ENCODE measurements at places on chromosomes 2 and 18. TPM values are rescaled to one million over a fixed set of nuclear protein-coding genes. Genes with fewer than 3 reads are reported as not detected.
A peak's percentile ranks its signal among the peaks of the same experiment; 100 is the strongest.

GRCh38 chr2:64946769-64947247 is 42.4 kb upstream of the SLC1A4 start:
- peaks cover 57% of the 10 kb centered on the region for H3K4me1 ChIP-seq
- peak overlapping the region; percentile 94 for H3K27ac ChIP-seq
- H3K36me3 ChIP-seq: peaks cover 5% of the 10 kb centered on the region
- H3K4me3 ChIP-seq: peak overlapping the region; percentile 68
- H3K27me3 ChIP-seq: no peaks in the 10 kb centered on the region

DNA sequence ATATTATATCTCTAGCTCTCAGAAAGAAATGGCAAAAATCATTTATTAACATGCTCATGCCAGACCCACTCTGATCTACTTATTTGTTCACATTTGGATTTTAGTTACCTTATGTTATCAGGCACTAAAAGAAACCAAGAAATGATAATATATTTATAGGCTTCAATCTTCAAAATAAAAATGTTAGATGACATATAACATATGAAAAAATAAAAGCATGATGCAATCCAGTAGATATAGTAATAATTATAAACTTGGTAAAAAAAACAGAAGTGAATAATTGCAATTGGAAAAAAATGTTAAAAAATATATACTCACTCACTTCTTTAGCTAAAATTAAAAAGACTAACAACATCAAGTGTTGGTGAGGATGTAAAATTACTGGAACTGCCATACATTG is 248.3 kb upstream of the VRK2 start:
- no peaks in the 10 kb centered on the region for H3K27me3 ChIP-seq
- DNase-seq: no peak
- no peak overlapping the region for H3K4me3 ChIP-seq
- no peaks in the 10 kb centered on the region for H3K36me3 ChIP-seq

DNA sequence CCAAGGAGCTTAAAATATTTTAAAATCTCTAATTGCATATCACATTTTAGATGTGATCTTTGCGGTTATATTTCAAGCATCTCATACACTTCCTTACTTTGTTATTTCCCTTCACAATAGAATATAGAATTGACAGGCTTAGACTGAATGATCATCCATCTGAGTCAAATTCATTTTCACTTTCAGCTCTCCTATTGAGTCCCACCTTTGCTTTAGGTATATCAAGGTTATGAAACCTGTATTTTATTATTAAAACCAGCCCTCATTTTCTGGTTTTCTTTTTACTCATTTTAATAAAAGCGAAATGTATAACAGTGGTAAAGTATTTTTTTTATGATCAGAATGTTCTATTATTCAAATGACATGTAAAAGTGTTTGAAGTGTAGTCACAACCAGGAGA is 162.9 kb upstream of the KYNU start:
- H3K4me3 ChIP-seq: no peak overlapping the region
- no peak for DNase-seq
- no peak overlapping the region for H3K27ac ChIP-seq
- no peaks in the 10 kb centered on the region for H3K4me1 ChIP-seq
- H3K27me3 ChIP-seq: no peaks in the 10 kb centered on the region

GRCh38 chr2:144426355-144426754 is 93.6 kb downstream of the ZEB2 start:
- H3K36me3 ChIP-seq: peaks cover 21% of the 10 kb centered on the region
- DNase-seq: no peak
- no peak overlapping the region for H3K27ac ChIP-seq
- H3K4me3 ChIP-seq: no peak overlapping the region
- H3K4me1 ChIP-seq: peaks cover 6% of the 10 kb centered on the region

- no peaks in the 10 kb centered on the region for H3K27me3 ChIP-seq
- no peak overlapping the region for H3K4me3 ChIP-seq
- H3K36me3 ChIP-seq: no peaks in the 10 kb centered on the region
- DNase-seq: no peak
- no peak overlapping the region for H3K27ac ChIP-seq
- H3K4me1 ChIP-seq: no peaks in the 10 kb centered on the region
These were observed 75.4 kb downstream of the CSRNP3 start for GRCh38 chr2:165544897-165545296.

DNA sequence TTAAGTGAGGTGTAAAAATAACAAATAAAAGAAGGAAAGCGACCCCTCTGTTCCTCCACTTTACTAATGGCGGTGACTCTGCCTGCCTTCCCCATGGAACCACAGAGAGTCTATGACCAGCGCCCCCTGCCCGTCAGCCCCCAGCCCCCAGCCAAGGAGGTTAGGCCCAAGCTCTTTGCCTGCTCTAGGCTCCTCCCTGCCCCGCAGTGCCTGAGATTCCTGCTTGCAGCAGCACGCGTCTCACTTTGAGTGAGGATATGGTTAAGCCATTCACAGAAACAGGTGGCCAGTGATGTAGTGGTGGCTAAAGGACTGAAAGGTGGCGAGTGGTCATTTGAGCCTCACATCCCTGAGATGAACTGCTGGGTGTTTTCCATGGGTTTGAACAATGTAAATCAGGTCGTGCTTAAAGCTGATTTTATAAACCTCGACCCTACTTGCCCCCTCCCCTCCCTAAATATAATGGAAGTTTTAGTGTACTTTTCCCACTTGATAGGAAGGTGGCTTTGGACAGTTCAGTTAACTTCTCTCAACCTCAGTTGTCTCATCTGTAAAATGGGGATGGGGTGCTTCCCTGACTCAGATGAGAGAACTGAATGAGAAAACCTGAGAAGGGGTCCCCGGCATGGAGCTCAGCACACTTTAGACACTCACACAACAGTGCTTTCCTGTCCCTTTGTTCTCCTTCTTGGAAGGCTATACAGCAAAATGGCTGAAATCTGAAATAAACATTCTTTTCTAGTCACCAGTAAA is 46.5 kb downstream of the IL1RL2 start:
- H3K27me3 ChIP-seq: peaks cover 10% of the 10 kb centered on the region
- H3K4me3 ChIP-seq: no peak overlapping the region
- no peak overlapping the region for H3K27ac ChIP-seq
- peaks cover 38% of the 10 kb centered on the region for H3K4me1 ChIP-seq

GRCh38 chr2:173432049-173432754 is 77.5 kb downstream of the CDCA7 start:
- no peak overlapping the region for H3K4me3 ChIP-seq
- H3K27me3 ChIP-seq: peaks cover 39% of the 10 kb centered on the region
- no peaks in the 10 kb centered on the region for H3K4me1 ChIP-seq
- DNase-seq: no peak
- H3K36me3 ChIP-seq: no peaks in the 10 kb centered on the region

- no peak overlapping the region for H3K4me3 ChIP-seq
- H3K36me3 ChIP-seq: peaks cover 2% of the 10 kb centered on the region
- H3K4me1 ChIP-seq: peaks cover 6% of the 10 kb centered on the region
- peaks cover 42% of the 10 kb centered on the region for H3K27me3 ChIP-seq
- H3K27ac ChIP-seq: no peak overlapping the region
- no peak for DNase-seq
These were observed 5.9 kb upstream of the IMPACT start for GRCh38 chr18:24420551-24420950.

DNA sequence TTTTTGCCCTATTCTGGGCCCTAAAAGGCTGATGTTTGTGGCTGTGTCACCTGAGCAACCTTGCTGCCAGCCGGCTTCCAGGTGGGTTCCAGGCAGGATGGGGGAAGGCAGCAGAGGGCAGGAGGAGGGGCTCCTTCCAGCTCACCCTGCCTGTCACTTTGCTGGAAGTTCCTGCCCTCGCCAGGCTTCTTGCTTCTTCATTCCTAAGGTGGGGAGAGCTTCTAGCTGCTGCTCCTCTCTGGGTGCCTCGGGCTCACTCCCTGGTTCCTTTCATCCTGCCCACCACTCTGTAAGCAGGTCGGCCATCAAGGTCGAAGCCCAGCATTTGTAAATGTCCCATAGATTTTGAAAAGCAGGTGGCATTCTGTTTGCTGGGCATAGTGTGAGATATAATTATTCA is 249.4 kb upstream of the HS6ST1 start:
- H3K4me3 ChIP-seq: no peak overlapping the region
- no peak for DNase-seq
- H3K4me1 ChIP-seq: no peaks in the 10 kb centered on the region

Gene REG3A
- total RNA-seq: not detected

- no peak overlapping the region for H3K27ac ChIP-seq
- no peaks in the 10 kb centered on the region for H3K4me1 ChIP-seq
- H3K4me3 ChIP-seq: no peak overlapping the region
These were observed 98.0 kb downstream of the RND3 start for GRCh38 chr2:150389447-150389846.

DNA sequence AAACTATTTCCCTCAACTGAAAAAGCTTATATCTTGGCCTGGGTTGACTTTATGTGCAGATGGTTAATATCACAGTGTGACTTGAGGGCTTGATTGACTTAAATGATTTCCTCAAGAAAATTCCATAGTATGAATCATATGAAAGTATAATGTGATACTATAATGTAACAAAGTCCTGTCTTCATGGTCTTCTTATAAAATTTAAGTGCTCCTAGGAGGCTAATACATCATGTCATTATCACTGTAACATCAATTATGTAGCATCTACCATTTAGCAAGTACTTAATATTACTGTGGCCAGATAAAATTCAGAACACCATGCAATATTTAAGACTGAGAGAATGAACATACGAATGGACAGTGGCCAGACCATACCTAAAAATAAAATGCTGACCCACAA is 276.1 kb downstream of the RIT2 start:
- no peak for DNase-seq
- H3K4me3 ChIP-seq: no peak overlapping the region
- no peak overlapping the region for H3K27ac ChIP-seq
- H3K4me1 ChIP-seq: no peaks in the 10 kb centered on the region
- H3K36me3 ChIP-seq: no peaks in the 10 kb centered on the region
- H3K27me3 ChIP-seq: no peaks in the 10 kb centered on the region

- H3K36me3 ChIP-seq: peaks cover 4% of the 10 kb centered on the region
- H3K4me3 ChIP-seq: no peak overlapping the region
- H3K27me3 ChIP-seq: no peaks in the 10 kb centered on the region
- H3K27ac ChIP-seq: no peak overlapping the region
- DNase-seq: no peak
- H3K4me1 ChIP-seq: peaks cover 2% of the 10 kb centered on the region
These were observed 99.6 kb upstream of the MGAT5 start for GRCh38 chr2:134154246-134154645.

Gene MEMO1
- 40.7 TPM for total RNA-seq

- no peak for DNase-seq
- H3K4me1 ChIP-seq: no peaks in the 10 kb centered on the region
- H3K27me3 ChIP-seq: peaks cover 7% of the 10 kb centered on the region
- H3K4me3 ChIP-seq: no peak overlapping the region
- no peaks in the 10 kb centered on the region for H3K36me3 ChIP-seq
- no peak overlapping the region for H3K27ac ChIP-seq
These were observed 107.0 kb downstream of the SMIM21 start for GRCh38 chr18:75320506-75320905.

Gene GPR17
- total RNA-seq: not detected

GRCh38 chr2:74293191-74293991 is 49.8 kb downstream of the SLC4A5 start:
- H3K4me3 ChIP-seq: no peak overlapping the region
- H3K36me3 ChIP-seq: no peaks in the 10 kb centered on the region
- H3K4me1 ChIP-seq: peaks cover 15% of the 10 kb centered on the region
- no peaks in the 10 kb centered on the region for H3K27me3 ChIP-seq
- no peak overlapping the region for H3K27ac ChIP-seq
- no peak for DNase-seq

GRCh38 chr18:11112286-11112685 is 37.1 kb downstream of the PIEZO2 start:
- no peak overlapping the region for H3K27ac ChIP-seq
- H3K4me1 ChIP-seq: no peaks in the 10 kb centered on the region
- DNase-seq: no peak
- no peaks in the 10 kb centered on the region for H3K27me3 ChIP-seq
- H3K4me3 ChIP-seq: no peak overlapping the region

DNA sequence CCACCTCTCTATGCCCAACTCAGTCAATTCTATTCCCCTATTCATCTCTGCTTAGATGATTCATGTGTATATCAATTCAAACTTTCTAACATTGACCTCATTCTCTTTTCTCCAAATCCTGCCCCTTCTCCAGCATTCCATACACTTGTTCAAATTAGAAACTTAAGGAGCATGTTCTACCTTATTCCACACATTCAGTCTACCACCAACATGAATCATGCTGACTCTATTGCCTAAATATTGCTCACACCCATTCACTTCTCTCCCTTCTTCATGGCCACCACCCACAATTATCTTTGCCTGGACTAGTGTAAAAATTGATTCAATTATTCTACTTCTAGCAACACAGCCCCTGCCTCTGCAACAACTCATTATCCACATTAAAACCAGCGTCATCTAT is 147.5 kb downstream of the VWC2L start:
- DNase-seq: no peak
- H3K27ac ChIP-seq: no peak overlapping the region
- H3K4me3 ChIP-seq: no peak overlapping the region
- H3K27me3 ChIP-seq: no peaks in the 10 kb centered on the region
- no peaks in the 10 kb centered on the region for H3K4me1 ChIP-seq
- H3K36me3 ChIP-seq: no peaks in the 10 kb centered on the region

Gene SERPINB13
- total RNA-seq: not detected

DNA sequence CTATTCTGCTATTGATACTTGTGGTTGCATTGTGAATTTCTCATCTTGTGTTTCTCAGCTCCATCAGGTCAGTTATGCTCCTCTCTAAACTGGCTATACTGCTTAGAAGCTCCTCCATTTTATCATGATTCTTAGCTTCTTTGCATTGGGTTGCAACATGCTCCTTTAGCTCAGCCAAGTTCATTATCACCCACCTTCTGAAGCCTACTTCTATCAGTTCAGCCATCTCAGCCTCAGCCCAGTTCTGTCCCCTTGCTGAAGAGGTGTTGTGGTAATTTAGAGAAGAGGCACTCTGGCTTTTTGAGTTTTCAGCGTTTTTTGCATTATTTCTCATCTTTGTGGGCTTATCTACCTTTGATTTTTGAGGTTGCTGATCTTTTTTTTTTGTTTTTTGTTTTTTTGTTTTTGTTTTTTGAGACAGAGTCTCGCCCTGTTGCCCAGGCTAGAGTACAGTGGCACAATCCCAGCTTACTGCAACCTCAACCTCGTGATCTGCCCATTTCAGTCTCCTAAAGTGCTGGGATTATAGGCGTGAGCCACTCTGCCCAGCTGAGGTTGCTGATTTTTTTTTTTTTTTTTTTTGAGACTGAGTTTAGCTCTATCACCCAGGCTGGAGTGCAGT is 36.0 kb downstream of the ANKRD12 start:
- peaks cover 53% of the 10 kb centered on the region for H3K4me1 ChIP-seq
- no peak for DNase-seq
- no peak overlapping the region for H3K4me3 ChIP-seq
- peaks cover 52% of the 10 kb centered on the region for H3K36me3 ChIP-seq
- no peak overlapping the region for H3K27ac ChIP-seq

Gene CNRIP1
- total RNA-seq: not detected

GRCh38 chr2:62459106-62459505 is 46.9 kb downstream of the TMEM17 start:
- peaks cover 3% of the 10 kb centered on the region for H3K4me1 ChIP-seq
- H3K4me3 ChIP-seq: no peak overlapping the region
- H3K36me3 ChIP-seq: no peaks in the 10 kb centered on the region
- no peaks in the 10 kb centered on the region for H3K27me3 ChIP-seq
- DNase-seq: no peak

Gene SLC9A4
- 0.15 TPM for total RNA-seq

DNA sequence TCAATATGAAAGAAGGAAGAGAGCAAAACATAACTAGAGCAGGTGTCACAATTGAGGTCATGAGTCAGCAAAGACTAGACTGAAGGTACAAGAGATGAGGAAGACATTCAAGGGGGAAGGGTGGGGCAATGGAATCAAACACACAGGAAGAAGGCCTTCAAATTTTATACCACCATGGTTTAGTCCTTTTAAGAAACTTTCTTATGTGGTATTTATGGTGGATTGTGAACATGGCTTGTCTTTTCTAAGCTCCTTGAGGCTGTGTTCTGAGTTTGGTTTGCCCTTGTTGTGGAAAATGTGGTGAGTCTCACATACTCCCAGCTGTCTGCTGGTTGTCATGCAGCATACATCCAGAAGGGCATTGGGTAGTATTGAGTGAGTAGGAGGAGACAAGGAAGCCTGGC is 62.1 kb downstream of the NABP1 start:
- H3K4me1 ChIP-seq: peaks cover 13% of the 10 kb centered on the region
- peaks cover 3% of the 10 kb centered on the region for H3K27me3 ChIP-seq
- H3K27ac ChIP-seq: peak overlapping the region; percentile 44
- H3K36me3 ChIP-seq: no peaks in the 10 kb centered on the region
